ENCODE measurements at places on chromosomes 4 and X. TPM values are rescaled to one million over a fixed set of nuclear protein-coding genes. Genes with fewer than 3 reads are reported as not detected.

GPR34 gene
- total RNA-seq, result 0.36 TPM

UGT2B10 gene
- total RNA-seq, result not detected

- no peaks in the 10 kb centered on the region for H3K27me3 ChIP-seq
- no peaks in the 10 kb centered on the region for H3K4me1 ChIP-seq
- no peak for DNase-seq
- no peak overlapping the region for H3K27ac ChIP-seq
These were observed 203.1 kb downstream of the RBM46 start for GRCh38 chr4:154984148-154984547.

DNA sequence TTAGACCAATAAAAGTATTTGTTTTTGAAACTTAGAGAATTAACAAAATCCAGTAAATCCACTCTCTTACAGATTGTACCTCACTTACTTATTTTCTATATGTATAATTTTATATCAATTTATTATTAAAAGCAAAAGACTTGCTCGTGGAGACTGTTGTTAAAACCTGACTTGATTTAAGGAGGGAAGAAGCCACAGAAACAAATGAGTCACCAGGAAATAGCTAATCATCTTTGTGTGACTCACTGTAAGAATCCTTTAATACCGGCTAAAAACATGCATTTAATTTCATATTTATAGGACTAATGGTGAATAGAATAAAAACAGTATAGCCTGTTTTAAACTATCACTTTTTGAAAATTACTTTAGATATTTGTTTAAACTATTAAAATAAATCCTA is 29.9 kb upstream of the UBE2NL start:
- H3K4me3 ChIP-seq, result no peak overlapping the region
- no peak overlapping the region for H3K27ac ChIP-seq
- no peaks in the 10 kb centered on the region for H3K4me1 ChIP-seq

DNA sequence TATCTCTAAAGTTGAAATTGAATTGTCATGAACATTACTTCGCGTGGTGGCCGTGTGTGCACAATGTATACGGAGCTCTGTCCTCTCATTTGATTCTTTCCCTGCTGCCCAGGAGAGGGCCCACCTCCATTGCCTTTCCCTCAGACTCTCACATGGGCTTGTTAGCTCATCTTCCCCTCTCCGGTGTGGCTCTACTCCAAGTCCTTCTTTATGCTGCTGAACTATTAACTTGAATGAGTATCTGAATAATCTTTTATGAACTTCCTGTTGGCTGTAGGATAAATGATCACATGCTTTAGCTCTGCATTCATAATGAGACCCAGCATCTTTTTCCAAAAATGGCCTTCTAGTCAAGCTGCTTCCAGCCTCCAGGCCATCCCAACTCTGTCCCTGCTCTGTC is 68.8 kb upstream of the CLNK start:
- no peak overlapping the region for H3K27ac ChIP-seq
- H3K36me3 ChIP-seq, result no peaks in the 10 kb centered on the region
- no peak for DNase-seq
- no peaks in the 10 kb centered on the region for H3K4me1 ChIP-seq
- no peak overlapping the region for H3K4me3 ChIP-seq

- no peak for DNase-seq
- H3K27ac ChIP-seq, result no peak overlapping the region
- H3K4me3 ChIP-seq, result no peak overlapping the region
- H3K27me3 ChIP-seq, result no peaks in the 10 kb centered on the region
- H3K36me3 ChIP-seq, result no peaks in the 10 kb centered on the region
These were observed 59.2 kb downstream of the NBDY start for GRCh38 chrX:56788229-56788628.

DNA sequence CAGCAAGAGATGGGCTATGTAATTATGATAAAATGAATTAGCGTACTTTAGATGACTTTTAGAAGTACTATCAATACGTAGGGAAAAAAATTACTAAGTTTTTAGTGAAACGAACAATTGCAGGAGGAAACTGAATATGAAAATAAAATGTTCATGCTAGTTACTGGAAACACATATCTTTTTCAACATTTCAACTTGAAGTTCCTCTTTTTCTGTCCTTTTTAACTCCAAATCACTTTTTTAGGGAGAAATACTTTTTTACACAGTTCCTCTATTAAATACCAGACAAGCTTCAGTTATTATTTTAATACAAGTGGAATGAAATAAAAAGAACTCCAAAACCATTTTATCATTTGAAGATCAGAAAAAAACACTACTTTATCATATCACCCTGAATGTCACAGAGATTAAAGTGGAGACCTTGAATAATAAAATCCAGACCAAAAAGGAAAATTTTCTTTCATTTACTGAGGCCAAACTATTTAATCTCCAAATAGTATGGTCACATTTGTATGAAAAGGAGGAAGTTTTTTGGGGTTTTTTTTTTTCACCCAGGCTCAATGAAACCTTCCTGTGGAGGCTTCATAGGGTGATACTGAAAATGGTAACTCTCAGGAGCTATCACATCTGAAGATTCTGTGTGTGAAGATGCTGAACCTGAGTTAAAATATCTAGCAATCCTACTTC is 306.2 kb downstream of the INPP4B start:
- H3K36me3 ChIP-seq, result no peaks in the 10 kb centered on the region
- no peak for DNase-seq
- H3K27me3 ChIP-seq, result no peaks in the 10 kb centered on the region
- no peak overlapping the region for H3K4me3 ChIP-seq
- peaks cover 35% of the 10 kb centered on the region for H3K4me1 ChIP-seq

All from activated CD4-positive, alpha-beta memory T cell treated with anti-CD3 and anti-CD28 coated beads for 36 hours (primary cell).